ENCODE measurements at places on chromosomes 5 and 9.

- no peak for DNase-seq
These were observed 38.8 kb upstream of the SHB start for GRCh38 chr9:38107811-38108304.

DNA sequence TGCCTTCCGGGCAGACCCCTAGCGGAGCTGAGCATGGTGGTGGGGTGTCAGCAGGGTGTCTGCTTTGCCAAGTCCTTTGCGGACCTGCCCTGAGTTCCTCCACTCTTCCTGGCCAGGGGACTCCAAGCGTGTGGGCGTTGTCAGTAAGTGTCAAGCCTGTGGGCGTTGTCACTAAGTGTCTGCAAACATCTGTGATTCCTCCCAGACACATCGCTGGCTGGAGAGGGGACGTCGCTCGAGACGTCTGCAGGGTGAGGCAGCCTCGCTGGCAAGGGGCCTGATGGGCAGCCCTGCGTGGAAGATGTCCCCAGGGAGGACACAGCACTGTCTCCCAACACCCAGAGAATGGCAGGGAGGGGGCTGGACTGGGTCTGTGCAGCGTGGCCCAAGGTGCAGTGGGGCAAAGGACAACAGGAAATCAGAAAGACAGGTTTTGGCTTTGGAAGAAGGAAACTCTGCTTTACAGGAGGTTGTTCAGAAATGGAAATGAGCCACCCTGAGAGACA is 28.8 kb downstream of the ADAMTSL2 start:
- DNase-seq: peak; percentile 48

- no peak for DNase-seq
These were observed 139.1 kb upstream of the MAP3K1 start for GRCh38 chr5:56676091-56676768.

DNA sequence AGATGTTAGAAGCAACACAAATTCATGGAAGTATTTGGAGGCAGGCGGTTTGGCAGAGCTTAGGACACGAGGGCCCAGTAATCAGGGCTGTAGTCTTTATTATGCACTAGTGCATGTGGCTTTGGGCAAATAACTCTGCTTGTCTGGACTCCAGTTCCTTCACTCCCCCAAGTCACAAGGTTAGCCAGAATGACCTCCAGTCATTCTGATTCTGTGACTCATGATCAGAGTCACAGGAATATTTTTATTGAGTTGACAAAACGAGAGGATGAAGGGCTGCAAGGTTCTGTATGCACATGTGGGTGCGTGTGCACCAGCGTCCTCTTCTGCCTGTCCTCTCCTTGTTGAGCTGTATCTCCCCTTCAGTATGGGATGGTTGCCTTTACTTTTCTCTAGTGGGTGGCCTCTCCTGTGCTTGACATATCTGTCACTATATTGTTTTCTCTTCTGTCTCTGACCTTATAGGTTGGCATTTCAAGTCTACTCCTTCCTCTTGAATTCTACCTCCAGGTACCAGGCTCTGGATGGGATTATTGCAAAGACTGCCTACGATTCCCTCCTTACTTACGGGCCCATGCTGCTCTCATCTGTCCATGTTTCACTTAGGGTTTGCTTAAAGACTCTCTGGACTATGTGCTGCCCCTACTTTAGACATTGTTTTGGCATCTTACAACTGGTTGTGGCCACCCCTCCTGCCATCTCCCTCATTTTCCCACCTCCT is 94.6 kb downstream of the KDM4C start:
- DNase-seq: no peak

- no peak for DNase-seq
These were observed at the start of gene DDX4 for GRCh38 chr5:55737793-55738192. TSS of gene DDX4 (plus strand) at chr5:55738061. CDS start at chr5:55738964, 903 bp downstream.

GRCh38 chr9:69757996-69758675 is 1.7 kb downstream of the PTAR1 start:
- peak; percentile 5 for DNase-seq

GRCh38 chr5:143707806-143708205 is 104.2 kb upstream of the HMHB1 start:
- DNase-seq: no peak

- peak; percentile 80 for DNase-seq
These were observed 398 bp upstream of the BASP1 start for GRCh38 chr5:17216974-17217492.

DNA sequence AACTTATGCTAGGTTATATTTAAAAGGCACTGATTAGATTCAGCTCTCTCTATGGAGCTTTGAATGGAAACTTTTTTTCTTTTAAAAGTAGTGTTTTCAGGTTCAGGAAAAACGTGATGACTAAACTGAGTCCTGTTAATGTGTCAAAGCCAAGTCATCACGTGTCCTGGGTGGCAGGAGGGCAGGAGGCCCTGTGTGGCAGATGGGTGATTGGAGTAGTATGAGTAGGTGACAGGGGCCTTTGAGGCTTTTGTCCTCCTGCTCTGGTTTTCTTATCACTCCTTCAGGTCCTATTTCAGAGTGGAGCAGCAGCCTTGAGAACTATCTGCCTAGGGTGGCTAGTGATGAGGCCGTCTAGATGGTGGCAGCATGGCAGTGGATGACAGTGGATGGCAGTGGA is 17.7 kb upstream of the CARTPT start:
- DNase-seq: no peak

- DNase-seq: no peak
These were observed 4.4 kb downstream of the RIMOC1 start for GRCh38 chr5:41908374-41909079.

- no peak for DNase-seq
These were observed 152.0 kb downstream of the PRR16 start for GRCh38 chr5:120615967-120616645.

- DNase-seq: no peak
These were observed 309.0 kb upstream of the FBXL7 start for GRCh38 chr5:15191012-15191411.

- no peak for DNase-seq
These were observed 1.9 kb downstream of the HK3 start for GRCh38 chr5:176897263-176897662.

- no peak for DNase-seq
These were observed 6.5 kb upstream of the BTNL3 start for GRCh38 chr5:180982008-180982741.

DNA sequence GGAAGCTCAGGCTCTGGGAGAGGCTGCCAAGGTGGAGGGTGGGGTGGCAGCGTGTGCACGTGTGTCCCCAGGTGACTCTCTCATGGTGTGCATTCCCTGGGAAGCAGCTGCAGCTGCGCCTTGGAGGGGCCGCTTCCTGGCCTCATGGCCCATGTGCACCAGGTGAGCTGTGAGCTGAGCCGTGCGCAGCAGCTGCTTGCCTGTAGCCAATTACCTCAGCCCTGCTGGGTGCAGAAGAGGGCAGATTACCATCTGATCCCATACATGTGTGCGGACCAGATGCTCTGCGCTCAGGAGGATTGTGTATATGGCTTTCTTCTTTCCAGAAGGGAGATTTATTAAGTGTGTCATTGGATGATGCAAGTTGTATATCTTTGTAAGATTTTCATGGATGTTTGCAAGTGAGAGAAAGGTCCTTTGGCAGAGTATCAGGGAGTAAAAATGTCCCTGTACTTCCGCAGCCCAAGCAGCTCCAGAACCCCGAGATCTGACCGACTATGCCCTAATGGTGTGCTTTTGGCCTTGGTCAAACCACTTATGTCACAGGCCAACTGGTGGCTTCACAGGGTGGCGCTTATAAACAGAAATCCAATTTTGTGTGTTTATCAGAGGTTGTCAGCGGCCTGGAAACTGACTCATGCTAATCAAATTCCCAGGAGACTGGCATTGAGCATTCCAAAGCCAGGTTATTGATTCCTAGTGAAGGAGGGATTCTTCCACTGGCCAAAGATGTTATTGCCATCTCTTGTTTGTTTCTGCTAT is 229.3 kb downstream of the GOLPH3 start:
- DNase-seq: peak; percentile 29

DNA sequence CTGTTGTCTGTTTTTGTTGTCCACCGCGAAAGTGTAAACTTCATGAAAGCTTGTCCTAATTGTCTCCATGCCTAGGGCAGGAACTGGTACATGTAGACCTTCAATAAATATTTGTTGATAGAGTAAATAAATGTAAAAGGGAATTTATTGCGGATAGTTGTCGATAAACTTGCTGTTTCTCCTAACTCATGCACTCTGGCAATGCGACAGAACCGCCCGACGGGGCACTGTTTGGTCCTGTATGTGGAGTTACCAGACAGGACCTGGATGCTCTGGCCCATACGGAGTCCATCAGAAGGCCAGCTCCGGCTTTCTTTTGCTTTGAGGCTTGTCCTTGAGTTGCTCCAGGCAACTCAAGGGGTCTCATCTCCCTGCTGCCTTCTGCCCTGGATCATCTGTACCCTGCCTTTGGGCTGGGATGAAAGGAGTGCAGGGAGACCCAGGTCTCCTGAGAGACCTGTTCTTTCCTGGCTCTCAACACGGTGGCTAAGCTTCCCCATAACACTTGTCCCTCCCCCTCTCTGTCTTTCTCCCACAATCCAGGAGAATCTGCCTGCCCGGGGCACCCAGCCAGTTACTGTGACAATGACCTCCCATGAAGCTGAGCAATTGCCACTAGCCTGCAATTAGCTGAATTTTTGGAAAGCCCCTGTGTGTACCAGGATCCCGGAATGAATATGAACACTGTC is 149.5 kb upstream of the PTCH1 start:
- DNase-seq: no peak

GRCh38 chr5:4225741-4226140 is 630.1 kb downstream of the IRX1 start:
- no peak for DNase-seq

- DNase-seq: peak; percentile 65
These were observed 76.6 kb upstream of the TBCA start for GRCh38 chr5:77852514-77853352.

DNA sequence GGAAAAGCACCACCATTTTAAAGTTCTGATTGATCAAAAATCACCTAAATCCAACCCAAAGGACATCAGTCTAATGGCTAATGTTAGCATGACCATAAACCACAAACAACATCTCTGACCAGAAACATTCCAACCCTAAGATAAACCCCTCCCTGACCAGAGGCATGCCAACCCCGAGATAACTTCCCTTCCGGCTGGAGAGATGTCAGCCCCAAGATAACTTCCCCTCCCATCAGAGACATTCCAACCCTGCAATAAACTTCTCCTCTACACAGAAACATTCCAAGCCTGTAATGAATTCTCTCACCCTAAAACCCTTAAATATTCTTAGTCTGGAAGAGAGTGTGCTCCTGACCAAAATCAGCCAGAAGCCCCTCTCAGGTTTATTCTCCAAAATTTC is 364.3 kb downstream of the KCNN2 start:
- no peak for DNase-seq

DNA sequence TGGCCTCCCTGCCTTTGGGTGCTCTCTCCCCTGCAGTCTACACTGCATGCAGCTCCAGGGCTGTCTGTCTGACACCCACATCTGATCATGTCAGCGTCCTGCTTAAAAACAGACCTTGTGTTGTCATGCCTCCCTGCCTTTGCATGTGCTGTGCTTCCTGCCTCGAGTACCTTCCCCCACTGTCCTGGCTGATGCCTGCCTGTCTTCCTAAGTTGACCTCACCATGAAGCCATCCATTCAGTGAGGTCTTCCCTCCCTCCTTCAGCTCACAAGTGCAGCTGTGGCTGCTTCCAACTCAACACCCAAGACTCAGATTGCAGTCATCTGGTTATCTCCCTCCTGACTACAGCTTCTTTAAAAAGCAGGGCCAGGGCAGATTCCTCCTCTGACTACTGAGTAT is 5.5 kb downstream of the ANGPTL2 start:
- DNase-seq: no peak

- DNase-seq: no peak
These were observed 341.3 kb downstream of the RASEF start for GRCh38 chr9:82721593-82721992.

GRCh38 chr5:142507531-142508372 is 178.1 kb downstream of the FGF1 start:
- DNase-seq: no peak

GRCh38 chr5:107408564-107408963 is 262.2 kb downstream of the EFNA5 start:
- no peak for DNase-seq

DNA sequence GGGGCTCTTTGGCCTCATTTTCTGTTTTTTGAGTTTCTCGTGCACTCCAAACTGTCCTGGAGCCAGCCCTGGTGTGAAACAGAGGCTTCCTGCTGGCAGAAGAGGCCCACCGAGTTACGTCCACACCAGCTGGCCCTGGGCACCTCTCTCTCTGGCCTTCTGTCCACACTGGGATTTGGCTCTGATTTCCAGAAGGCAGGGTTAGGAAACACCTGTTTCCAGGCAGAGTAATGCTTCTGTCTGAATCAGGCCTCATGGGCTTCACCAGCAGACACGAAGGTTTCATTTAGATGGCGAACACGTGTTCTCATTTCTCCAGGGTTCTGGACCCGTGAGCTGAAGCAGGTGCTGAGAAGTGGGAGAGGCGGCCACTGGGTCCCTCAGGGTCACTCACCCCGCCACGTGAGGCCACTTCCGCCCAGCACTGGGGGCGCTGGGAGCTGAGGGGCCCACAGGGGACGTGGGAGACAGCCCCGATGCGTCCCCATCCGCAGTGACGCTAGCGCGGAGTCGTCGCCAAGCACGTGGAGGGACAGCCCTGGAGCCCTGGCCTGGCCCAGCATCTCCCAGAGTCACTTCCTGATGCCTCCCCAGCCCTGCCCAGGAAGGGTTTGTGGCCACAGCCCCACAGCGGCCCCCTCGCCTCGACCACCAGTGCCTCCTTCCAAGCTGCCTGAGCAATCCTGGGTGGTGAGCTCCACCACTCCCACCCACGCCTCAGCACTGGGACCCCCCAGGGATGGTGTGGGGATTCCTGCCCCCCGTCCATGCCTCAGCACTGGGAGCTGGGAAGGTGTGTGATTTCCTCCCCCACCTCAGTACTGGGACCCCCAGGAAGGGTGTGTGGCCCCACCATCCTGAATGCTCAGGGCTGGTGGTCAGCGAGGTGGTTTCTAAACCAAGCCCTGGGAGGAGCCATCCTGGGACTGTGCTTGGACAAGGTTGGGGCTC is 4.9 kb upstream of the LRRC14B start:
- DNase-seq: no peak

DNA sequence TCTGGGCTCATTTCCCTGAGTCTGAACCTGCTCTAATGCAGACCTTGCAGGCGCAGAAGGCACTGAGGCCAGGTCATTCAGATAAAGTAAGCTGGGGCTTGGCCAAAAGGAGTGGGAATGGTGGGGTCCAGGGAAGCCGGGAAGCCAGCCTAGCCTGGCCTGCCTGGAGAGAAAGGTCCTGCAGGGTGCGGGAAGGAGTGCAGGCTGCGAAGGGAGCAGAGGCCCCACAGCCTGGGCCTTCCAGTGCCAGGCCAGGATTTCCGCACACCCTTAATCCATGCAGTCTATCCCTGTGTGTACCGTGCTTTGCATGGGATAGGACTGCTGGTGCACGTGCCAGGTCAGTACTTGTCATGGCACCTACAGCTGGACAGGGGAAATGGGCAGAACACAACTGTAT is 3.6 kb upstream of the STING1 start:
- no peak for DNase-seq
